ENCODE measurements at places on chromosomes 7 and 10.
A peak's percentile ranks its signal among the peaks of the same experiment; 100 is the strongest.

DNA sequence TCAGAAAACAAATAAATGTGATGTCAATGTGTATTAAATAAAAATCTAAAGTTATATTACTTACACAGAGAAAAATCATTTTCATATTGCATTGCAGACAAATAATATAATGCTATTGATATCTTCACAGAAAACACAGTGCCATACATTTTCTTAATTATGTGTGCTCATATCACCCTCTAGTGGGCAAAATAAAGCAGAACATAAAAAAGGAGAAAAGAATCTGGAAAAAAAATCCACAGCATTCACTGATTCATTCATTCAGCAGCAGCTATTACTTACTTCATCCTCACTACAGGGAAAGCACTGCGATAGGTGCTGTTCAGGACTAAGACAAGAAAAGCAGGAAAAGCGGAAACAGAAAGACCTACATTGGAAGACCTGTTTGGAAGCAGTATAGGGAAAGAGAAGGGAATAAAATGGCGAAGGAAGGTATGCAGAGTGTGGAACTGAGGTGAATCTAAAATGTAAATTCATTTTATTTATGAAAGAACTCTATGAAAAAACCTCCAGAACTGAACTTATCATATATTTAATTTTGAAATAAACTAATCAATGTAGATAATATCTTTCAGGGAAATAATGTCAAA is 73.2 kb downstream of the POT1 start:
- DNase-seq, result peak; percentile 46

GRCh38 chr7:106216923-106217542 is 67.8 kb downstream of the NAMPT start:
- no peak for DNase-seq

- DNase-seq, result no peak
Measured at GRCh38 chr10:20065814-20066213, 249.6 kb downstream of the PLXDC2 start.

- DNase-seq, result no peak
Measured at GRCh38 chr10:14527134-14527844, 196.6 kb upstream of the FRMD4A start.

DNA sequence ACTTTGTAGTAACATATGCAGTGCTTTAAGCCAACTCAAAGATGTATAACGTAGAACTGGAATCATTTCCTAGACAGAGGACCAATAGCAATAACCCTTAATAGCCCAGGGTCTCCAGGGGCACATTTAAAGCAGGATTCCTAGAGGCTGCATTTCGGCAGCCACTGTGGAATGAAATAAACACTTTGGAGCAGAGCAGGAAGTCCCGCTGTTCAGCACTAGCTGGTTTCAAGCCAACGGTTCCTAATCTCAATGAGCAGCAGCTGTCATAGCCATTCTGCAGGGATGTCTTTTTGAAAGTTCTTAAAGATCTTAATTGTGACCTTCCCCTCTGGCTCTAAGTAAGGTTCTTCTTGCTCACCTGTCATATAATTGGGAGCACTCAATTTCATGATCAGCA is 18.4 kb upstream of the MACROH2A2 start:
- DNase-seq, result no peak

DNA sequence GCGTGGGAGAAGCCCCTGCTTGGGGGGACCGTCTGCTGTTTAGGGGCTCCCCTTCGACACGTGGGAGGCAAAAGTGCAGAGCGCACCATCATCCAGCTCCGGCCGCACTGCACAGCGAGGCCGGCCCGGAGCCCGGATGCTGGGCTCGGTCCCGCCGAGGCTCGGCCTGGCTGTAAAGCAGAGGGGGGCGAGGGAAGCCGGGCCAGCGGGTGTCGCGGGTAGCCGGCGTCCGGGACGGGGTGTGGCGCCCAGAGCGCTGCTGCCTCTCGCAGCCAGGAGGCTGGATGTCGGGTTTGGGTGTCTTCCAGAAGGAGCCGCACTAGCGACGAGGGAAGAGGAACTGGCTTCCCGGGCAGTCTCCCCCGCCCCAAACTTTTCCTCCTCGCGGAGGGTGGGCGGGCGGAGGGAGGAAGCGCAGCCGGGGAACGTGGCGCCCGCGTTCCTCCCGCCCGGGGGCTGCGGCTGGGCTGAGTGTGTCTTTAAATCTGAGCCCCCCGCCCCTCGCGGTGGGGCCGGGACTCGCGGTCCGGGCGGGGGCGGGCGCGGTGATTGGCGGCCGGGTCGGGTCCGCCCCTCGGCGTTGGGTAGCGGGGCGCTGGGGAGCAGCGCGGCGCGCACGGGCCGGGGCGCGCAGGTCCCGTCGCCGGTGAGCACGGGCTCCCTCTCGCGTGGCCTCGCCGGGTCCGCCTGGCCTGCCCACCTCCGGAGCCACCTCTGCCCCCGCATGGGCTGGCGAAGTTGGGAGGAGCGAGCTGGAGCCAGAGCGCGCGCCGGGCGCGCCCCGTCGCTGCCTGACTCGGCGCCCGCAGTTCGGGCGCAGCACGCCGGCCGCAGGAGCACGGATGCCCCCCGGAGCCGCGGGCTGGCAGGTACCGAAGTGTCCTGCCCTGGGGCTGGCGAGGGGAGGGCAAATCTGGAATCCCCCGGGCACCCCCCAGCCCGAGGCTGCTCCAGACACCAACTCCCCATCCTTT is at the start of gene PALD1:
TSS of gene PALD1 (plus strand) at position 577 of the 974 bp plus-strand sequence. CDS start 47,185 bp downstream, outside the sequence.
- no peak for DNase-seq

GRCh38 chr7:37815671-37816371 is 32.6 kb upstream of the NME8 start:
- no peak for DNase-seq

- DNase-seq, result no peak
Measured at GRCh38 chr10:118472415-118473304, 122.8 kb downstream of the PRLHR start.

GRCh38 chr10:125113691-125114371 is 46.5 kb downstream of the CTBP2 start:
- no peak for DNase-seq

Data from putamen (tissue), 1 donor.